ENCODE measurements at places on chromosomes 6 and 20. TPM values are rescaled to one million over a fixed set of nuclear protein-coding genes. Genes with fewer than 3 reads are reported as not detected.

C20orf144 gene
- total RNA-seq, result not detected

GRCh38 chr6:121491576-121491975, 56.1 kb downstream of the GJA1 start:
- DNase-seq, result no peak

DNA sequence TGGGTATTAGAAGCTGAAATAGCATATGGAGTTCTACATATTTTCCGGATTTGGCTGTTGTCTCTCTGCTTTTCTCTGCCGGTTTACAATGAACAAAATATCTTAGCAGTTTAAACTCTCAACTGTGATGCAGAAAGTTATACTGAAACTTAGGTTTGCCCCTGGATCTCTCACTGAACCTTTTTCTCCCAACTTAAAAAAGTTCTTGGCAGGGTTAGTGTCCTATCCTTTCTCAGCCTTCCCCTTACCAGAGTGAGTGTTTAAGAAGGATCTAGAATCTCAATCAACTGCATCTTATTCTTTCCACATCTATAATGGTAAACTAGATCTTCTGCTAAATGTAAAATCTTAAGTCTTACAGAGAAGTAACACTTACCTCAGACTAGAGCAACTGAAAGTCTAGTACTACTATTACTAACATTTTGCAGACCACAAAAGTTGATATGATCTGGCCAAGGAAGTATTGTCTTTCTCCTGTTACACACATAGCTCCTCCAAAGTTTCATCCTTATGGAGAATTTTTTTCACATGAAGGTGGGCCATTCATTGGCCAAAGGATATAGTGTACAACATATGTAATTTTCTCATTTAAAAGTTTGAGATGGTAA, 392.3 kb upstream of the RUNX2 start:
- DNase-seq, result no peak

DNA sequence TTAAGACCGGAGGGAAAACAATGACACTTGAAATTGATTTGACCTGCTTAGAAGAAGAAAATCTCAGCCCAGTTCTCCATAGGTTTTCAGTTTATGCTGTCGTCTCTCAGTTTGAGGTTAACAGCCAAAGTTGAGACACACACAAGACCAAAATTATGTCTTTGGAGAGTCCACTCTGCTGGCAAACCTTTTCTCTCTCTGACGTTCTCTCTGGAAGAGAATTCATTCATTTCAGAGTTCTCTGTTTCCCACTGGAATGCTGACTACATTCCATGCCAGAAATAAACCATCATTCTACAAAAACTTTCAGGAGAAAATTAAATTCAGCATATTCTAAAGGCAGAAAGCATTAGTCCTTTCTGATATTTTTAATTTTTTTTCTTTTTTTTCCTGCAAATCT, 155.2 kb downstream of the TFAP2A start:
- DNase-seq, result no peak

DNA sequence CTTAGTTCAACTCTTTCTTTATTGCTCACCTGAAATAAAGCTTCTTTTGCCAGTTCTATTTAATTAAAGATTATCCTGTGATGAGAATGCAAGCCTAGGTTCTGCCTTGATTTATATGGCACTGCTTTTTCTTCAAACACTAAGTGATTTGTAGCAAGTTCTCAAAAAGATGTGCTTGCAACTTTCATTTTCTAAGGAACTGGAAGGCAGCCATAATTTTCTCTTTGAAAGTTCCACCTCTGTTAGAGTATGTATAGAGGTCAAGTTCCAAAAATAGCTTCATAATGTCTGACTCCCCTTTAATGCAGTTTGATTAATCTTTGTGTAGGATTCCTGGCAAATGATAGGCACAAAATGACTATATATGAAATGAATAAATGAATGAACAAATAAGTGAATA, 528.3 kb upstream of the FLRT3 start:
- no peak for DNase-seq

SLC22A3 gene
- 35.4 TPM for total RNA-seq

- DNase-seq, result no peak
Observed at GRCh38 chr20:61805365-61805764, 260.3 kb downstream of the TAF4 start.

CLDN20 gene
- total RNA-seq, result not detected

Data from left lung (tissue), 14 donors.